Bladder microvascular endothelial cell (primary cell): ENCODE measurements at places on chromosomes 7 and 10. TPM values are rescaled to one million over a fixed set of nuclear protein-coding genes. Genes with fewer than 3 reads are reported as not detected.

Gene AGR2
- total RNA-seq: not detected in 2 replicates

Gene ALKBH4
- total RNA-seq: 8.1 and 8.5 TPM in 2 replicates

Gene AGR3
- not detected in 2 replicates for total RNA-seq

Gene SVIL
- total RNA-seq: 49.7 and 90.6 TPM in 2 replicates

Gene STEAP1B
- 11.4 and 25.3 TPM in 2 replicates for total RNA-seq

Gene C10orf53
- total RNA-seq: not detected in 2 replicates

Gene NEUROD6
- not detected in 2 replicates for total RNA-seq

Gene TMEM236
- total RNA-seq: 0.32 and 2.1 TPM in 2 replicates

Gene PLEKHS1
- not detected in 2 replicates for total RNA-seq

Gene EIF3B
- 169 and 224 TPM in 2 replicates for total RNA-seq

Gene STRA8
- not detected in 2 replicates for total RNA-seq

Gene OPN1SW
- total RNA-seq: 1.1 TPM in 1 of 2 replicates, not detected in the other

Gene CCDC6
- total RNA-seq: 14.2 and 21.7 TPM in 2 replicates

Gene EIF3A
- 59.1 and 136 TPM in 2 replicates for total RNA-seq

Gene PDZD7
- 0.16 and 0.44 TPM in 2 replicates for total RNA-seq

Gene C10orf67
- total RNA-seq: not detected in 2 replicates

Gene LIPK
- total RNA-seq: not detected in 2 replicates

Gene PRKG1
- 0.32 and 10.1 TPM in 2 replicates for total RNA-seq

Gene CNTNAP2
- 0.97 and 1.3 TPM in 2 replicates for total RNA-seq

Gene SSBP1
- total RNA-seq: 130 and 147 TPM in 2 replicates

Gene IFIT1B
- not detected in 2 replicates for total RNA-seq
